ENCODE measurements at places on chromosomes 5 and 9.
A peak's percentile ranks its signal among the peaks of the same experiment; 100 is the strongest.

- DNase-seq = no peak
These were observed 189.6 kb downstream of the PIK3R1 start for GRCh38 chr5:68405026-68405684.

GRCh38 chr5:144436007-144436406, 265.3 kb downstream of the KCTD16 start:
- DNase-seq = no peak

- no peak for DNase-seq
These were observed 69.4 kb downstream of the KLHL3 start for GRCh38 chr5:137666461-137666850.

- peak; percentile 92 for DNase-seq
These were observed 4.5 kb upstream of the KLF9 start for GRCh38 chr9:70418822-70419555.

DNA sequence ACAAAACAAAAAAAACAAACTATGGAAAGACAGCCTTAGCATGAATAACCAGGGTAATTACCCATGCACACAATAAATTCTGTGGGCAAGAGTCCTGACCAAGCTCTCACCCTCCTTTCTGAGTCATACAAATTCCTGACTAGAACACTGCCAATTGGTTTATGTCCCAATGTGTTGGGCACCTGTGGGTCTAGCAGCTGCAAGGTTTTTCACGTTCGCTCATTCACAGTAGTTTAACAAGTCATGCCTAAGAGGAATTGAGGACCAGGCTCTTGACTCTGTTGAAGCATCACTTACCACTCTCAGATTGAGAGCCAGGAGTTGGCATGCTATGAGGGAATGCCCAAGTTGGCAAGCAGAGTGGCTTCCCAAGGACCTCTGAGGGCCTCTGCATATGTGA, 205.5 kb upstream of the SLC24A2 start:
- DNase-seq = no peak

DNA sequence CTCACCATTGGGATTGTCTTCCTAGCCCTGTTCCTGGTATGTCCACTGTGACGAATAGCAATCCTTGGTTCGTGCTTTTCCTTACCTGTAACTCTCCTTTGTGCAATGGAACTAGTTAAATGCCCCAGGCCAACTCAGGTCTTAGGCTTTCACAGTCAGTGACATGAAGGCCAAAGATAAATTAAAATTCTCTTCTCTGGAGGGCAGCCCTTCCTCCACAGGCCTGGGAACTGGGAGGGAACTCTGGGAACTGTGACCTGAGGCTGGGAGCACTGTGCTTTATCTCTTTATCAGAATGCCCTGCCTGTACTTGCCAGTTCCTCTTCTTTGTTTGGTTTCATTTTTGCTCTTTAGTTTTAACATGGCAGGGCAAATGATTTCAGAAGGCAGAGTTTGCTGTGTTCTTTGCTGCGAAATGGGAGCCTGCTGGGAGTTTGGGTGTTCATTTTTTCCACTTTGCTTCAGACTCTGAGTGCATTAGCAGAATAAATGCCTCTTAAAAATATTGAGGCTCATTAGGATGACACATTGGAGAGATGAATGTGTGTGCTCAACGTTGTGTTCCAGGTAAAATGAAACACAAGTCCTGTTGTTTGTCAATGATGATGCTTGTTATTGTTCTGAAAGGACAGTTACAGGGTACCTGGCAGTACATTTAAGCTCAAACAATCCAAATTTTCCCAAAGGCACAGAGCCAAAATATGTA, 118.1 kb downstream of the NUDT12 start:
- no peak for DNase-seq

All from GM04504 (cell line).